ENCODE measurements at places on chromosomes 1 and 21.

- DNase-seq, result peak; percentile 69
Measured at GRCh38 chr21:35475762-35476161, 426.7 kb upstream of the RUNX1 start.

- DNase-seq, result peak; percentile 40
Measured at GRCh38 chr1:35532497-35533223, 24.5 kb downstream of the KIAA0319L start.

GRCh38 chr1:26702680-26703038 is 6.8 kb downstream of the ARID1A start:
- no peak for DNase-seq

DNA sequence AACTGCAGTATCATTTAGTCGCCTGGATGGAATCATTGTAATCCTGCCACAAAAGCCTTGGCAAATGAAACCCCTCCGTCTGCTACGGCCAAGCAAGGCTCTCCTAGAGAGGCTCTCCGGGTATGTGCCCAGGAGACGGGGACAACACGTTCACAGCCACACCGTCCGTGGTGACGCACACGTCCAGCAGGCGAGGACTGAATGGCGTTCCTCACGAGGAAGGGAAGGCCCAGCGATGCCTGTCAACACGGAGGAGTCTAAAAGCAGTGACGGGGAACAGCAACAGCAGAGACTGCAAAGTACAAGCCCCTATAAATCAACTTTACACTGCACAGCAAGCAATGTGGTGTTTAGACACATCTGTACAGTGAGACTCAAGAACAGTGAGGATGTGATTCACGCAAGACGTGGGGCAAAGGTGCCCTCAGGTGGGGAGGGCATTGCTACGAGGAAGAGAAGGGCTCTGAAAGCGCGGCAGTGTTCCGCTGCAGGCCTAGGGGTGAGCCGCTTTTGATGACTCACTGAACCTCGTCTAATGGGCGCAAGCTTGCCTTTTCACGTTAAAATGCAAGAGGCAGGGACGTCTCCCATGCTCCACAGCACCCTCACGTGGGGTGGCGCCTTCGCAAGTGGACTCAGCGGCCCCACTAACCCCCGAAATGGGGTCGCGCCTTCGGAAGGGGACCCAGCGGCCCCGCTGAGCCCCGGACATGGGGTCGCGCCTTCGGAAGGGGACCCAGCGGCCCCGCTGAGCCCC is 6.8 kb downstream of the WRAP73 start:
- no peak for DNase-seq

DNA sequence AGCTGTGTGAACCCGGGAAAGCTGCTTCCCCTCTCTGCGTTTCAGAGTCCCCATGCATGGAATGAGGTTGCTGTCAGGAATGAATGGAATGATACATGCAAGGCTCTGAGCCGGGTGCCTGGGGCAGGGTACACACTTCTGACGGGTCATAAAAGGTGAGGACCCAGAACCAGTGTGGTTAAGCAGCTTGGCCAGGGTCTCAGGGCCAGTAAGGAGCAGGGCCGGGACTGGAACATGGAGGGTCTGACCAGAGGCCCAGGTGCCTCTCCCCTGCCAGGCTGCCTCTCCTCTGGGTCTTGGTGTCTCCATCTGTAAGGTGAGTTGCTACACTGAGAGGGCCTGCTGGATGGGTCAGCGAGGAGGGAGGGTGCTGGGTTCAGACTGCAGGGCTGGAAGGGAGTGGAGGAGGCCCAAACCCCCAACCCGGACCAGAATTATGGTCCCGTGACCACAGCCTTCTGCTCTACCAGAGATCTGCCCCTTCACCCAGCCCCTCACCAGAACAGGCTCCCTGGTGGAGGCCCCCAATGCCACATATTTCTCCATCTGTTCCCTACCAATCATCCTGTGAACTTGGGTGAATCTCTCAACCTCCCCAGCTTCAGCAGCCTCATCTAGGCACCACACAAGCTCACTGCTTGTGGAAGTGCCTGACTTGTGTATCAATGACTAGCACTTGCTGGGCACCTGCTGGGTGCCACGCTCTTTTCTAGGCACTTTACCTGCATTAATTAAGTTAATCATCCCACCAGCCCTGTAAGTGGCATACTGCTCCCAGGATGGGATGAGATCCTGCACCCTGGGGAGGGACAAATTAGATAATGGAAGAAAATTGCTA is 16.2 kb upstream of the LRP8 start:
- peak; percentile 73 for DNase-seq
